Stimulated activated CD8-positive, alpha-beta memory T cell treated with anti-CD3 and anti-CD28 coated beads, Interleukin-7, amount 100 ng/mL, for 48 hours (primary cell): ENCODE measurements at places on chromosomes 2 and 18.

DNA sequence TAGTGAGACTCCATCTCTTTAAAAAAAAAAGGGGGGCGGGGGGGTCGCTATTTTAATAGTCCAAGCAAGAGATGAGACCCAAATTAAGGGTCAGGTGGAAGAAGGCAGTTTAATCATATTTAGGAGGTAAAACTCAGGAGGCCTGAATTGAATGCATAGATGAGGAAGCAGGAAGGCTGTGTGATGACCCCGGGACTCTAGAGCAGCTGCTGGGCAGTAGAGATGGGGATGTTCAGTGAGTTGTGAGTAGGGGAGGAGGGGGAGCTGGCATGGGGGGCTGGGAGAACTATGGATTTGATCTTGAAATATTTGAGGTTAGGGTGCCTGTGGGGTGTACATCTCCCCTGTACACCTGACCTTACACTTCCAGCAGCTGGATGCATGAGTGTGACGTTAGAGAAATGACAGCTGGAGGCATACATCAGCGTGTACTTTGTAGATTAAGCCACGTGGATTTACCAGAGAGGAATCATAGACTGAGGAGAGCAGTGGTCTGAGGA lies 41.0 kb downstream of the GALM start:
- DNase-seq: no peak

GRCh38 chr2:222861411-222862105 lies 722 bp downstream of the ACSL3 start:
- peak; percentile 3 for DNase-seq

DNA sequence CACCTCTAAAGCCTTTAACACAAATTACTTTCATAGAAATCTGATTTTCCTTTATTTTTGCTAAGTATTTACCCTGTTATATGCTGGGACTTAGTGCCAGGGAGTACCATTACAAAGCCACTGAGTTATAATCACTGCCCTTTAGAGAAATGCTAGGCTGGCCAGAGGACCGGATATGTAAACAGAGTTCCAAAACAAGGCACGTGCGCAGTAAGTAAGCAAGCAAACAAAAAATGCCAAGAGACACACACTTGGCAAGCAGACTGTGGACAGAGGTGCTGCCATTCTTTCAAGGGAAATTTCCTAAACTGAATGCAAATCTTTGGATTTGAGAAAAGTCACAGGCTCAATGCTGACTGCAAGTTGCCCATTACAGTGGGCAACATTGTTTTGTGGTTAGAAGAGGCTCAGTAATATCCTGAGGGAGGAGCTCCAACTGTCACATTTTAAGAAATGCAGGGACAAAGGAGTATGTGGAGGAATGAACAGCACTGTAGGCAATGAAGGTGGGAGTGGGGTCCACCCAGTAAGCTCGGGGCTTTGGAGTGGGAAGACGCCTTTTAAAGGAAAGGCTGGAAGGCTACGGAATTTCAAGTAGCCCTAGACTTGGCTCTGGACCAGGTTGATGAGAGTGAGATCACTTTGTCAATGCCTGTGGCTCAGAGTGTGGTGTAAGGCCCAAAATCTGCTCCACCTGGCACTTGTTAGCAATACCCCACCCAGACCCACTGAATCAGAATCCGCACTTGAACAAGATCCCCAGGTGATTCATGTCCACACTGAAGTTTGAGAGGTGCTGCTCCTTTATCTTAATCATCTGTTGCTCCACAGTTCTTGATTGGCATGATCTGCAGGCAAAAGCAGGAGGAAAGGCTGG lies 2.1 kb upstream of the PARD6G start:
- no peak for DNase-seq

DNA sequence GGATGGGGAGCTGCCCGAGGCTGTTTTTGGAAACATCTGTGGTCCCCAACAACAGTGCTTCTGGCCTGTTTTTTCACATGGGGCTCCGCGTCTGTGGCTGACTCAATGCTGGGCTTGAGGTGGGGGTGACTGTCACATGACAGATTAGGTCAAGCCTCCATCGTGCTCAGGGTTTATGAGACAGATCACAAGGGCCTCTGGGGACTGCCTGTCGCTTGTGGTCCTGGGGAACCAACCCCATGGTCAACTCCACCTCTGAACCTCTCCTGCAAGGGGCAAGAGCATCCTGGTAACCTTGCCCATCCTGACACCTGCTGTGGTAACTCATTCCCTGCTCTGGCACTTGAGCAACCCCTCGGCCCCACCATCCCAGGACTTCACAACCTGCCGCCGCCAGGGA lies 47.6 kb upstream of the SH3RF3 start:
- no peak for DNase-seq

DNA sequence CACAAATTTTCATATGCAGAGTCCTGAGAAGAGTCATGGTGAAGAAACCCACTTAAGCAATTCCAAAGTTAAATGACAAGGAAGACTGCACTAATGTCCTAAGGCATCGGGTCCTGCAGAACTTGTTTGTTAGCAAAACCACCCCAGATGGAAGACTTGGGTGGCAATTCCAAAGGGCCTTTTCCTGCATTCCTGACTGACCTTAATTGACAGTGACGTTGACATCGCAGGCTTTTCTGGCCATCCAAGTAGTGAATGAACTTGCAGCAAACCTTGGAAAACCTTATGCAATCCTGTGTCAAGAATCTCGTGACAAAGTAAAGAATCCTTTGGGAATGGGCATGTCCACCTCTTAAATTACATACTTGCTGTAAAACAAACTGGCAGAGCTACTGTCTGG lies 112.5 kb upstream of the SH3BP4 start:
- DNase-seq: no peak

DNA sequence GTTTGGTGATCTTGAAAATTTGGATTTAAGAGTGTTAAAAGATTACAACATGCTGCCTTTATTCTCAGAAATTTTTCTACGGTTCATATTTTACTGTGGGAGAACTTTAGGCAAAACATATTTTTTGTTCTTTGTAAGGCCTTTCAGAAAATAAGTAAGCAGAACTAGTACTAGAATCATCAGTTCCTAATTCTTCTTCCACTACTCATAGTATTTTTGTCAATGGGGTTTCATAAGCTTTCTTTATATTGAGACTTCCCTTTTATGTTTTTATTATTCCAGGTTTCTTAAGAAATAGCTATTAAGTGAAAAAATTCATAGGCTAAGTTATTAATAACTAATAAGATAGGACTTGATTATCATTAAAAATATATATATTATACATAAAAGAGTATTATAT lies 12.4 kb downstream of the UGGT1 start:
- DNase-seq: no peak

DNA sequence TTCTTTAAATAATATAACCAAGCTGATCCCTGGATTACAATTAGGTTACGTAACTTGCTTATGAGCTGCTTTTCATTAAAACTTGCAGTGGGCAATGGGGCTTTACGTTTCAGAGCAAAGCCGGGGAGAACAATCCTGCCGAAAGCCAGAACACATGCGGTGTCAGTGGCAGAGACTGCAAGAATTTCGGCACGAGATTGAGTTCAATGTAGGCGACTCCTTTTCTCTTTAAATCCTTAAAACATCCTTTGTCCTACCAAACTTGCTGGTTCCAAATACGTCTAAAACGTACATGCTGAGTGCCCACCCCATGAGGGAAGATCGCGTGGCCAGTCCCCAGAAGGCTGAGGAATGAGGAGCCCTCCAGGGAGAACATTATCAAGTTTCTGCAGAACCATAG lies 36.8 kb upstream of the NCOA1 start:
- DNase-seq: no peak

DNA sequence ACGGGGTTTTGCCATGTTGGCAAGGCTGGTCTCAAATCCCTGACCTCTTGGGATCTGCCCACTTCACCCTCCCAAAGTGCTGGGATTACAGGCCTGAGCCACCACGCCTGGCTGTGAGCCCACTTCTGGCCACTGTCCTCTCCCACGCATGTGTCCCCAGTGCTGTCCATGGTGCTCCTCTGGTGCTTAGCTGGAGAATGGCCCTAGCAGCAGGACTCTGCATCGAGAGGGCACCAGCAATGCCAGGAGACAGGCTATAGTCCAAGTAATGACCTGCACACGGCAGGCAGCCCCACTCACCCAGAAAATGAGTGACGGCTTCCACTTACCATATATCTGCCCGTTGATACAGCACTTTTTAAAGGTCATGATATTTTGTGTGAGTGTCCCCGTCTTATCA lies 66.3 kb upstream of the NARS1 start:
- DNase-seq: no peak

DNA sequence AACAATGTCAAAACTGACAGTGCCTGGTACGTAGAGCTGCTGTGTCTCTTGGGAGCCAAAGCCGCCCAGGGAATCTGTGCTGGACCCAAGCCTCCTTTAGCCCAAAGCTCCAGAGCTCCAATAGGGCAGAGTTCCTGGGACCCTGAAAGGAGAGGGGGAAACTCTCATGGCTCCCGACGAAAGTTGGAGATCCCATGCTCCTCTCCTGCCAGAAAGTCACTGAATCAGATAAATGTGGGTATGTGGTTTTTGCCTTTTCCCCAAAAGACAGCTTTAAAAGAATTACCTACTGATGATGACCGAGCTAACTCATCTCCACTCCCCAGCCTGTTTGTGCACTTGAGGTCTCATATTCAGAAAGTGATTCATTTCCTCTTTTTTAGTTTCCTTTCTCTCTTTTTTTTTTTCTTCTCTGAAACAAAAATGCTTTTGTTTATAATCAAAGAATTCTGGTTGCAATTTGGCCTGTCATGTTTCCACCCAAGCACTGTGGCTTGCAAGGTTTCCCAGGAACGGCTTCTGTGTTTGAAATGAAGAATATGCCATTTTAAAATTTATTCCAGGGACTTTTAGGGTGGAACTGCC lies 14.1 kb upstream of the PMAIP1 start:
- no peak for DNase-seq

DNA sequence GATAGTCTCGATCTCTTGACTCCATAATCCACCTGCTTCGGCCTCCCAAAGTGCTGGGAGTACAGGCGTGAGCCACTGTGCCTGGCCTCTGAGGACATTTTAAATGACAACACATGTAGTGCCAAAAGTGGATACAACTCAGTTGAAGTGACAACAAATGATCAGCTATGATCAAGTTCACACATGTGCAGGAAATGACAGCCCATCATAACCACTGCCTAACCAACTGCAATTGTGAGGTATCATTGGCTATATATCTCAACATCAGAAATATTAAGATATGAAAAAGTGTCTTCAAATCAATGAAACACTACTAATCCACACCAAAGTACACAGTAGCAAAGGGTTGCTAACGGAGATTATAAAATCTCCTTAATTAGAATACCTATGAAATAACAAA lies 84.8 kb downstream of the DTNB start:
- DNase-seq: no peak

- no peak for DNase-seq
These were observed 246.1 kb downstream of the EXOC6B start for GRCh38 chr2:72579591-72580180.

- DNase-seq: no peak
These were observed 8.7 kb downstream of the MAL start for GRCh38 chr2:95034221-95034620.

- no peak for DNase-seq
These were observed 40.3 kb upstream of the ZFP36L2 start for GRCh38 chr2:43266711-43267111.

DNA sequence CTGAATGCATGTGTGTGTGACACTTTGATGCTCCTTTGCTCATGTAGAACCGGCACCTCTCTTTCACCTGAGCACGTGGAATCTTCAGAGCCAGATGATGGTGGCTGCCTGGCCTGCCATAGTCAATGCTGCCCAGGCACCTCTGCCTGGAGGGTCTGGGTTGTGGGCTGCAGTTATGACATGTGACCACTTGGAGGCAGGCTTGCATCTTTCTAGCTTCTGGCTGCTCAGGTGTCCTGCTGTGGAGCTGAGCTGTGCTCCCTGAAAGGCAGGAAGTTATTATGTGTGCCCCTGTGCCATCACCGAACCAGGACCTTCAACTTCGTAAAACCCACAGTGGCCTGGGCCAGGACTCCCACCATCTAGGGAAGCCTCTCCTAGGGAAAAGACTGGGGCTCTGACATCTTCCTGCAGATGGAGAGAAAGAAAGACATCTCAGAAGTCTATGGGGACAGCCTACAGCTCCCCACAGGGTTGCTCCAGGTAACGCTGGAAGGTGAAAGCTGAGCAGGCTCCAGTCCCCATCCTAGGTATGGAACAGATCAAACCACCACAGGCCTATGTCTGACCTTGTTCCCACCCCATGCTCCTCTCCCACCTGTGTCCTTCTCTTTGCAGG lies 30.2 kb downstream of the PSD4 start:
- peak; percentile 44 for DNase-seq

- DNase-seq: no peak
These were observed 24.2 kb upstream of the ZDBF2 start for GRCh38 chr2:206250041-206250897.

DNA sequence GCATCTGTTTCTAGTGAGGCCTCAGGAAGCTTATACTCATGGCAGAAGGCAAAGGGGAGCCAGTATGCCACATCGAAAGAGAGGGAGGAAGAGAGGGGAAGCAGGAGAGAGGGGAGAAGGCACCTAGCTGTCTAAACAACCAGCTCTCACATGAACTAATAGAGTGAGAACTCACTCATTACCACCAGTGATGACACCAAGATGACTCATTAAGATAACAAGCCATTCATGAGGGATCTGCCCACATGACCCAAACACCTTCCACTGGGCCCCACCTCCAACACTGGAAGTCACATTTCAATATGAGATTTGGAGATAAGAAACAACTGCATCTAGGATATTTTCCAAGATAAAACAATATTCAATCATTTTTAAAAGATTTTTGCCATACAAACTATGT lies 753.9 kb upstream of the ZEB2 start:
- DNase-seq: no peak

DNA sequence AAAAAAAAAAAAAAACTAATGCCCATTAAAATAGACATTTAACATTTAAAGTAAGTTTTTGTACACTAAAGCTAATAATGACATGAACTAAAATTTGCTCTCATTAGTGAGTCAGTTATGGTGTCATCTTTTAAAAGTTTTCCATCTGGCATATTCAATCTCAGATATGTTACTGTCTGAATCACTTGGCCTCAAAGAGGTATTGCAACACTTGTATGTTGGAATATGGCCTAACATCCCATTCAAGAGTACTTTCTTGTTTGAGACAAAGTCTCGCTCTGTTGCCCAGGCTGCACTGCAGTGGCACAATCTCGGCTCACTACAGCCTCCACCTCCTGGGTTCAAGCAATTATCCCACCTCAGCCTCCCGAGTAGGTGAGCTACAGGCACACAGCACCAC lies 169.7 kb downstream of the TMEM163 start:
- no peak for DNase-seq

- DNase-seq: no peak
These were observed 7.8 kb upstream of the PRKAG3 start for GRCh38 chr2:218839430-218839829.

DNA sequence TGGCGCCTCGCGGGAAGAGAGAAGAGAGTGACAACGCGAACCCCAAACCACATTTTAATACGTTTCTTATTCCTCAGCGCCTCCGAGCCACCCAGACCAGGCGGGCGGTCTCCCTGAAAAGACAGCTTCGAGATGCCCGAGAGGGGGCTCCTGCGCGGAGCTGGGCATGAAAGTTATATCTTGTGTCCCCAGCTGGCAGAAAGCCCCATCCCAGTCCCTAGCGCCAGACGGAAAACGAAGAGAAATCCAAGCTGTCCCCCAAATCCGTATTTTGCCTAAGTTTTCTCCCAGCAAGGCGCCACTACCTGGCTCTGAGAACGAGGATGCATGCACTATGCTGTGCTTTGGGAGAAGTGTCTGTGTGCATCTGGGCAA lies 797 bp downstream of the NXPH2 start:
- no peak for DNase-seq
